NCI-H187 treated with DMSO at 0.1 percent for 48 hours (cell line): ENCODE measurements at places on chromosomes 1 and 21.

DNA sequence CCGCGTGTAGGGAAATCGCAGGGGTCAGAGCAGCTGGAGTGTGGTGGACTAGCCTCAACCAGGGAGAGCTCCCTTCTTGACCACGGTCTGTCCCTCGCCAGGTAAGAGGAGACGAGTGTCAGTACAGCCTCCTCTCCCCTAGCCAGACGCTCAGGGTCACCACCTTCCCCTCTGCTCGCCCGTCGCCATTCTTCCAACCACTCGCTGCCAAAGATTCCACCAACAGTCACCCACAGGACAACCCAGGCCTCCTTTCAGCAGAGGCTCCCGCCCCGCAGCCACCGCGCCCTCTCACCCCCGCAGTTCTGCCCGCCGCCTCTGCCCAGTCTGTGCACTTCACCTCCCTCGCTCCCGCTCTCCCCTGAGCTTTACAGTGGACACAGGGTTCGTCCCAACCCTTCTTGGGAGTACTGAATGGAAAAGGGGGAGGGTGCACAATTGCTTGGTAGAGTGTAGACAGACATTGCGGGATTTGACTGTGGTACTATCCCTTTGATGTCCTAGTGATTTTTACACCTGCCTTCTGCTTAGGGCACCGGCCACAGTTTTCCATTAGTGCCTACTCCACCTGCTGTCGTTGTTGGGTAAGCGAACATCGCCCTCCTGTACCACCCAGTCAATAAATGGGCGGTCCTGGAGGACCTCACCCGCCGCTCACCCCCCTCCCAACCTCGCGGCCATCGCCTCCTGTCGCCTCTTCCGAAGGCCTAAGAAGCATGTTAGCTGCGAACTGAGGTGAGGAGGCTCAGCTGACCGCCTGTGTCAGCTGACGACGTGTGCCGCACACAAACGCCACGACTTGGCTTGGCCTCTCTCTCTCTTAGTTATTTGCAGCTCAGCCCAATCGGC lies 9.2 kb upstream of the NBPF11 start:
- no peak for DNase-seq

DNA sequence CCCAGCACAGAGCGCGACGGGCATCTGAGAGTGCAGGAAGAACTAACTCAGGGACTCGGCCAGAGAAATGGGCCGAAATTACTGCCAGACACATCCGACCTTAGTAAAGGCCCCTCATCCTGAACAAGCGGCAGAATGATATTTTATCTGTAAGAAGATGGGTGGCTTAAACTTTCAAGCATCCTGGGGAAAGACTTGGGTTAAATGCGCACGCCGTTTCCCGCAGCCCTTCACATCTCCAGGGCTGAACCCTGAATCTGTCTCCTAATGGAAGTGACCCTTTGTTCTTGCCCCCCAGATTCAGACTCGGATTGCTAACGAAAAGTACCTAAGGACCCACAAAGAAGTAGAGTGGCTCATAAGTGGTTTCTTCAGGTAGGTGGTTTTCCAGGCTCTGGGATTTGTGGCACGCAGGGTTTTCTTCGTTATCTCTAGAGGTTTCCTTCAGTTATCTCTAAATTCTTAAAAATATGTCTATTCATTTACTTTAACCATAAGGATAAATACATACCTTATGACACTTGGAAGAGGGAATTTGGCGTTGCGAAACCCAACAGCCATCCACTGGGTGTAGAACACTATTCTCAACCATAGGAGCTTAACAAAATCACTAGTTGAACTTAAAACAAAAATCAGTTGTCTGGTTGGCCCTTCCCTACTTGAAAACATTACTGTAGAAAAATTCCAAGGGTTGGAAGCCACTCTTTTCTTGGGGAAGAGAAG lies 627 bp downstream of the RIIAD1 start:
- DNase-seq, result no peak

- DNase-seq, result no peak
Observed at GRCh38 chr1:19635646-19636045, 8.5 kb upstream of the NBL1 start.

DNA sequence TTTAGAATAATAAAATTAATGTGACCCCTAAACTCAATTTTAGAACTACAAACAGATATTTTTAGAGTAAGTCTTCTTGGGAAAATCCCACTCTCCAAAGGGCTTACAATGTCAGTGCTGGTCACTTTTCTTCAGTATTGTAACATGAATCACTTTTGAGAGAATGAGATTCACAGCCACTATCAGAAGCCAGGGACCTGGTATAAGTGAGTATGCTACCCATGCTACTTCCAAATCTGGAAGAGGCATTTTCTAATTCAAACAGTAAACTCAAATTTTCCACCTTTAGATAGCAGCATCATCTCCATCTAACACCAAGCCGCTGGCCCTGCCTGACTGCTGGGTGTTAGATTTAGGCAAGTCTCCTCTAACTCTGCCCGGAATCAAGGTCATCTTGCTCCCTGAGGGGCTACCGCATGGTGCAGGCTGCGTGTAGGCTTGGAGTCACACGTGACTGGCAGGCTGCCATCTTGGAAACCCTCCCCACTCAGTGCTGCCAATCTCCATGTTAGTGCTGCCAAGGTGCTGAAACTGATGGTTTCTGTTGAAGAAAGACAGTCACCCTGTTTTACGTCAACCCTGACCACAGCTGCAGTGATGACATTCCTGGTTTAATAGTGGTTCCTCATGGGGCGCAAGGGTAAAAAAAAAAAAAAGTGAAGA lies 882.9 kb upstream of the B3GALT2 start:
- no peak for DNase-seq

GRCh38 chr1:6914706-6915105 lies 129.5 kb downstream of the CAMTA1 start:
- no peak for DNase-seq

- no peak for DNase-seq
Observed at GRCh38 chr1:242811092-242811840, 286.8 kb upstream of the PLD5 start.

- DNase-seq, result no peak
Observed at GRCh38 chr1:163596541-163597258, 274.9 kb downstream of the NUF2 start.

DNA sequence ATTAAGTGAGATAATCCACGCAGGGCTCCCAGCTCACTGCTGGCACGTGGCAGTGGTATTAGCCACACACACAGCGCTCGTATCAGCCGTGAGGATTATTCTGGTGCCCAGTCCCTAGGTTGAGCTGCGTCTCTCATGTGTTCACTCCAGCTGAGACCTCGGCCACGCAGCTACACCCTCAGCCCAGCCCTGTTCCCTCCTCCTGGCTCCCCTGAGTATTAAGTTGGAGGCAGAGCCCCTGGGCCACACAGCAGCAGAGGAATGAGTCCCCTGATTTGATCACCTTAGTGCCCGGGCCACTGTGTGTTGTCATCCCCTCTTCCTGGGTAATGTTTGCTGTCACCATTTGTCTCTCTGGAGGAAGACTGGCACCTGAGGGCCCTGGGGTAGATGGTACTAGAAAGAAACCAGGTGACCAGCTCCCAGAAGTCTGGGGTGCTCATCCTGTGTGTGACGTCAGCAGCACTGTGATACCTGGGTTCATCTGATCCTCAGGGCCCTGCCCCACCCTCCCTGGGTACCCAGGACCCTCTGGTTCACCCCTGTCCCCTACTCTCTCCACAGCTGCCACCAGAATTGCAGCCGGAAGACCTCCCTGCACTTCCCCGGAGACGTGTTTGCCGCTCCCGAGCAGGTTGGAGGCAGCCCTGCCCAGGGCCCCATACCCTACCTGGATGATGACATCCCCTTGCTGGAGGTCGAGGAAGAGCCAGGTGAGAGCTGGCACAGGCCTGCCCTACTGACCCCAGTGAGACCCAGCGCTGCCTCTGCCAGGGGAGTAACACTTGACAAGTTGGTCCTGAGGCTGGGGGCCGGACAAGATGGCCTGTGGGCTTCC lies 40.1 kb downstream of the DISP3 start:
- no peak for DNase-seq

DNA sequence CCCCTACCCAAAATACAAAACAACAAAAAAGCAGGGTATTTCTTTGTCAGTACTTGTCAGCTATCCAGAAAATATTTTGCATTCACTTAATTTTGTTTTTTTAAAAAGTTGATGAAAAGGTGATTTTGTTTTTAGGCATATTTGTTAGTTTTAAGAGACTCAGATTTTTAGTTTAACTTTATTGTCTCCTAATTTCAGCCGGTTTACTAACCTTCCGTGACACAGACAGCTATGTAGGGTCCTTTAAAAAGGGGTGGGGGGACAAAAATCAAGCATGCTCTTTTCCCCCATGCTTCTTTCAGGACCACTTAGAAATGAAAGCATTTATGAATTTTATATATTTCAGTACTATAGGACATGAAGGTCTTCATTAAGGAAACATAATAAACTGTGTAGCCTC lies 1.6 kb downstream of the PBX1 start:
- DNase-seq, result no peak

- no peak for DNase-seq
Observed at GRCh38 chr1:26820784-26821269, 5.7 kb upstream of the ZDHHC18 start.

DNA sequence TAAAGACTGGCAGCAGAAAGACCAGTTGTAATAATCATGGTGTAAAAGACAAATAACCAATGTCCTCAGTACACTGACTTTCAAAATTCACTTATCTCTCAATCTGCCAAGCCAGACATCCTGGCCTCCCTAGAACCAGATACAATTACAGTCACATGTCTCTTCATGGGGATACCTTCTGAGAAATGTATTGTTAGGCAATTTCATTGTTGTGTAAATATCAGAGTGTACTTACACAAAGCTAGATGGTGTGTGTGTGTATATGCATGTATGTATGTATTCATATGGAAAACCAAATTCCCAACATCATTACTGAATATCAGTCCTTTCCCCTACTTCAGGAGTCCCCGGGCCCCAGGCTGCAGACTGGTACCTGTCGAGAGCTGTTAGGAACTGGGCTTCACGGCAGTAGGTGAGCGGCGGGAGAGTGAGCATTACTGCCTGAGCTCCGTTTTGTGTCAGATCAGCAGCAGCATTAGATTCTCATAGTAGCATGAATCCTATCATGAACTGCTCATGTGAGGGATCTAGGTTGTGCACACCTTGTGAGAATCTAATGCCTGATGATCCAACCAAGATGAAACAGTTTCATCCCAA lies 65.3 kb upstream of the ZNF326 start:
- no peak for DNase-seq

- no peak for DNase-seq
Observed at GRCh38 chr1:198107091-198107501, 49.7 kb upstream of the NEK7 start.

- no peak for DNase-seq
Observed at GRCh38 chr1:175887521-175887920, 144.1 kb upstream of the TNR start.

- DNase-seq, result no peak
Observed at GRCh38 chr1:52601991-52602855, at the start of gene GPX7. Gene GPX7 (plus strand): TSS chr1:52602371. CDS start chr1:52602410, 39 bp downstream.

DNA sequence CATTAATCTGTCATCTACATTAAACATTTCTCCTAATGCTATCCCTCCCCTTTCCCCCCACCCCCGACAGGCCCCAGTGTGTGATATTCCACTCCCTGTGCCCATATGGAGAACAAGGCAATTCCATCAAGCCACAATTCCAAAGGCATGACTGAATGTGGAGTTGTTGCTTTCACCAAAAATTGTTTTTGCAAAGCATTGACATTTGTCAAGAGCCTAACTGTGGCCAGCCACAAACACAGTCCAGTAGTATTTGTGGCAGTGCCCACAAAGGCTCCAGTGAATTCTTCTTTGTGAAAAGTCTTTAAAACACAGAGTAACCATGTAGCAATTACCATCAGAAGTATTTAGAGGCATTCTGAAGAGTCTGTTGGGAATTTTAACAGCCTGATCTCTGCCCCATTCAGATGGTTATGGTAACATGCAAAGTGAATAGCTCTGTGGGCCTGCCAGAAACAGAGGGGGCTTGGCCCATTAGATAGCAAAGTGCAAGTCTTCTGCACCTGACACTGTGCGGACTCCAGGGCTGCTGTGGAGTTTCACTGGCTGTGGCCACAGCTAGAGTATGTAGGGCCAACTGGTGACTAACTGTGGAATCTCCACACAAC lies 11.6 kb upstream of the LRRC53 start:
- no peak for DNase-seq

- no peak for DNase-seq
Observed at GRCh38 chr1:48099072-48099773, 102.0 kb upstream of the TRABD2B start.

GRCh38 chr1:21641967-21642739 lies 27.0 kb downstream of the RAP1GAP start:
- no peak for DNase-seq

DNA sequence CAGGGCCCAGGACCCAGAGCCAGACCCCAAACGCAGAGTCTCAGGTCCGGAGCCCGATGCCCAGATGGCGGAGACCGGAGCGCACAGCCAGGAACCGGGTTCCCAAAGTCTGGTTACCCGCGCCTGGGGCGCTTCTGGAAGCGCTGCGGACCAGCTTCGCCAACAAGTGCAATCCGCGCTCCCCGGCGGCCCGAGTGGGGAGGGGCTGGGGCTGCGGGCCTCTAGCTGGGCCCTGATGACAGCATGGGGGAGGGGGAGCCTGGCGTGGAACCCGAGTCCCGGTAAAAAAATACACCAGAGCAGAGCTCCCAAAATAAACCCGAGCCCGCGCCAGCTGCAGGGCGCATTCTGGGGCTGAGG lies 494 bp downstream of the NT5C1A start:
- DNase-seq, result no peak

DNA sequence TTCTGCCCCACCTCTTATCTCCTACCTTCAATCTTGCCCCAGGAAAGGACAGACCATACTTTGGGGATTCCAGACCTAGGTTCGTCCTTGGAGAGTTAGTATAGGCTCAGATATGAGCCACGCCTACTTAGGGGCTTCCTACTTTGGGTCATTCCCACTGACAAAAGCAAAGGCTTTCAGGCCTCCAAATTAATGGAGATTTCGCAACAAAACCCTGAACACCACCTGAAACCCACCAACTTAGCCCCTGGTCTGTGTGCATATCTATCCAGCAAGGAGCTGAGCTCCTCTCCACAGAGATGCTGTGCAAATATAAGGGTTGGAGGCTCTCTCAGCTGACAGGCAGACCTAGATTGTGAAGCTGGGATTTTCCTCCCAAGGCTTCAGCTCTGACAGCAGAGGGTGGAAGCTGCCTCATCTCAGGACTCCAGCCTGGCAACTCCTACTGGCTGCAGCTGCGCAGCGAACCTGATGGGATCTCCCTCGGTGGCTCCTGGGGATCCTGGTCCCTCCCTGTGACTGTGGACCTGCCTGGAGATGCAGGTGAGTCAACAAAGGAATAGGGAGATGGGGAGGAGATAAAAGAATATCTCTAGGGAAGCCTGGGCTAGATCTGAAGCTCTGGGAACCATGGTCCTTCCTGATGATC lies 2.1 kb downstream of the MPL start:
- no peak for DNase-seq
